Activated CD4-positive, alpha-beta T cell treated with anti-CD3 and anti-CD28 coated beads for 36 hours (primary cell): ENCODE measurements at places on chromosomes 13 and 19. TPM values are rescaled to one million over a fixed set of nuclear protein-coding genes. Genes with fewer than 3 reads are reported as not detected.

- DNase-seq, result no peak
Observed at GRCh38 chr19:55153652-55154264, 3.8 kb downstream of the TNNI3 start.

GRCh38 chr19:17996826-17997316 is 11.1 kb upstream of the ARRDC2 start:
- DNase-seq, result peak; percentile 93

DNA sequence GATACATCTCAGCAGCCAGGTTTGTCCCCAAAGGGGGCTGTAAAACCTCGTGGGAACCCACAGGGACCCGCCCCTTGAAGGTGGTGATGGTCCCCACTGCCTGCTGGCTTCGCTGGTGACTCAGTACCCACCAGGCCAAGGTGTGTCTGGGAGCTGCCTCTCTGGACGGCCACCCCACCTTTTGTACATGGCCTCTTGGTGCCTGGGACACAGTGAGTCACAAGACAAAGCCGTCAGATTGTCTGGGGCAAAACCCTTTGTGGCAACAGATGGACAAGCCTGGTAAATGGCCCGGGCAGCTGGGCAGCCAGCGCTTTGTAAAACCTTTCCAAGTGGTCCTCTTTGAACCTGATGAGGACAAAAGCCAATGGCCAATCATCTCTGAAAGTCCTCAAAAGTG is 27.9 kb upstream of the KLF2 start:
- no peak for DNase-seq

DNA sequence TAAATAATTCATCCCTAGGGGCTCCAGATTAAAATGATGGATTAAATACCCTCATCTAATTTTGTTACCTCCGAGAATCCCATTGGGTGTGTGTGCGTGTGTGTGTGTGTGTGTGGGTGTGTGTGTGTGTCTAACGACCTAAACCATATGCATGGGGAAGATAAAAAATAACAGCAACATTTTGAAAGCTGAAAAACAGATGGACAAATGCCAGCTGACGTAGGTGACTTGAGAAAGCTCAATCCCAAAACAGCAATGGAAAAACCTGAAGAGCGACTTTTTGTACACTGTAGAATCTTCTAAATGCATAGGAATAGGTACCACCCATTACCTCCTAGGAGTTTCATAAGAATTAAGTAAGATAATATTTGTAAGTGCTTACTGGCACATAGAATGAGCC is 8.7 kb upstream of the RPL21 start:
- DNase-seq, result no peak

- DNase-seq, result peak; percentile 82
Observed at GRCh38 chr13:99214232-99214631, 13.6 kb downstream of the UBAC2 start.

The SYDE1 gene
- total RNA-seq, result 2.1 TPM

- DNase-seq, result no peak
Observed at GRCh38 chr19:13053238-13053637, 49.4 kb downstream of the LYL1 start.

The C19orf38 gene
- total RNA-seq, result 2.7 TPM

The SERPINE3 gene
- not detected for total RNA-seq
